ENCODE measurements at places on chromosomes 5 and 9. TPM values are rescaled to one million over a fixed set of nuclear protein-coding genes. Genes with fewer than 3 reads are reported as not detected.

The ORM1 gene
- not detected for total RNA-seq

The SPATA31E1 gene
- not detected for total RNA-seq

The CYFIP2 gene
- 186 TPM for total RNA-seq

The DNAH5 gene
- 8.1 TPM for total RNA-seq

The KIF4B gene
- total RNA-seq: 0.63 TPM

The NEUROG1 gene
- 1.6 TPM for total RNA-seq

The PCDHA6 gene
- 46.3 TPM for total RNA-seq

The KCNN2 gene
- total RNA-seq: 19.1 TPM

The RAD1 gene
- total RNA-seq: 43.5 TPM

The XRCC4 gene
- total RNA-seq: 7.2 TPM

The SLC25A46 gene
- total RNA-seq: 139 TPM

The N4BP3 gene
- total RNA-seq: 9.7 TPM

The PLAC8L1 gene
- not detected for total RNA-seq

The PDZD2 gene
- 47.3 TPM for total RNA-seq

The NOXA1 gene
- 2.5 TPM for total RNA-seq

The COL5A1 gene
- total RNA-seq: 3.4 TPM

The RACK1 gene
- total RNA-seq: 2,435 TPM

The GFM2 gene
- 62.6 TPM for total RNA-seq

The SIT1 gene
- total RNA-seq: not detected

The TAS2R1 gene
- total RNA-seq: 0.31 TPM

The OR2V2 gene
- not detected for total RNA-seq

The CERCAM gene
- 27.2 TPM for total RNA-seq

The CNTNAP3 gene
- 84.8 TPM for total RNA-seq

The STING1 gene
- total RNA-seq: 2.8 TPM

The HTR1A gene
- 18.5 TPM for total RNA-seq

The TNFSF8 gene
- total RNA-seq: 0.31 TPM

The DNAJB5 gene
- total RNA-seq: 47.9 TPM

The PCDHGB6 gene
- 35.4 TPM for total RNA-seq

The CD274 gene
- total RNA-seq: 0.31 TPM

The TMEM252 gene
- not detected for total RNA-seq

The C5orf58 gene
- total RNA-seq: not detected

The CATSPER3 gene
- not detected for total RNA-seq

The MBLAC2 gene
- total RNA-seq: 13.8 TPM

The PTPRD gene
- 658 TPM for total RNA-seq

The FCN2 gene
- total RNA-seq: not detected

The SPINK5 gene
- not detected for total RNA-seq

The ECSCR gene
- total RNA-seq: 4.7 TPM

The MYOT gene
- total RNA-seq: not detected

The GPRIN1 gene
- 113 TPM for total RNA-seq

The PCDHA1 gene
- 9.1 TPM for total RNA-seq
